Upper lobe of right lung (tissue), 1 donor: ENCODE measurements at places on chromosomes 16 and 17. TPM values are rescaled to one million over a fixed set of nuclear protein-coding genes. Genes with fewer than 3 reads are reported as not detected.
A peak's percentile ranks its signal among the peaks of the same experiment; 100 is the strongest.

The TP53TG3C gene
- not detected for total RNA-seq

The TSPAN10 gene
- 1.1 TPM for total RNA-seq

The DHX38 gene
- total RNA-seq, result 53.5 TPM

The MMP2 gene
- 353 TPM for total RNA-seq

- H3K27ac ChIP-seq, result no peak overlapping the region
- no peak for DNase-seq
Observed at GRCh38 chr17:59503500-59503899, 61.9 kb upstream of the DHX40 start.

DNA sequence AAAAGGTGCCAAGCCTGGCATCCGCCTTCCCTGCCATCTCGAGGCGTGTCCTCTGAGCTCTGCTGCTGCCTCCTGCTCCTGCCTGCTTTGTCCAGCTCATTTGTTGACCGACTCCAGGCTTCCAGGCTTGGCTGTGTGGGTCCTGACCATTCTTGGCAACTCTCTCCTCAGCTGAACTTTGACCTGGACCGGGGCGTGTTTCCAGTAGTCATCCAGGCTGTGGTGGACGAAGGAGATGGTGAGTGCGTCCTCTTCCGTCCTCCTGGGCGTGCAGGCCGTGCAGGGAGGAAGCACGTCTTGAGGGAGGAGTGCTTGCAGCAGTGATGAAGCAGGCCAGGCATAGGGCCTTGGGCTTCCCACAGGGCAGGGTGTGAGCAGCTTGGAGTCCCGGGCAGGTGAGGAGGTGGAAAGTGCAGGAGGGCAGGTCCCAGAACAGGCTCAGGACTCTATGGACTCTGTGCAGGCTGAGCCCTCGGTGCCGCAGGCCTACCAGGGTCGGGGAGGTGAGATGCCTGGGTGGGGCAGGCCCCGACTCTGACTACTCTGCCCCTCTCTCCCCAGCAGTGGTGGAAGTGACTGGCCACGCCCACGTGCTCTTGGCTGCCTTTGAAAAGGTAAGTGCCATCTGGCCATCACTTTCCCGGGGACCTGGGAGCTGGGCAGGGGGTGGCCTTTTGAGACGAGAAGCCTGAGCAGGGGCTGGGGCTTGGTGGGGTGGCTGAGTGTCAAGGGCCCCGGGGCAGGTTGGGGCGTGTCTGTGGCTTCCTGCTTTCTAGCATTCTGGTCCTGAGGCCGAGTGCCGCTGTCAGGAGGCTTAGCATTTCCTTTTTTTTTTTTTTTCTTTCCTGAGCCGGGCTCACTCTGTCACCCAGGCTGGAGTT, 28.6 kb upstream of the NUDT16L1 start:
- H3K36me3 ChIP-seq, result peaks cover 44% of the 10 kb centered on the region
- DNase-seq, result peak; percentile 81

GRCh38 chr17:52673791-52674190, 515.3 kb upstream of the CA10 start:
- no peaks in the 10 kb centered on the region for H3K36me3 ChIP-seq
- no peak for DNase-seq
- no peaks in the 10 kb centered on the region for H3K27me3 ChIP-seq
- no peak overlapping the region for H3K27ac ChIP-seq
- no peak overlapping the region for H3K4me3 ChIP-seq

GRCh38 chr17:1036171-1036844, 39.4 kb downstream of the TIMM22 start:
- H3K4me1 ChIP-seq, result peaks cover 12% of the 10 kb centered on the region
- H3K27me3 ChIP-seq, result no peaks in the 10 kb centered on the region
- no peak for DNase-seq
- H3K36me3 ChIP-seq, result peaks cover 7% of the 10 kb centered on the region
- H3K27ac ChIP-seq, result no peak overlapping the region

DNA sequence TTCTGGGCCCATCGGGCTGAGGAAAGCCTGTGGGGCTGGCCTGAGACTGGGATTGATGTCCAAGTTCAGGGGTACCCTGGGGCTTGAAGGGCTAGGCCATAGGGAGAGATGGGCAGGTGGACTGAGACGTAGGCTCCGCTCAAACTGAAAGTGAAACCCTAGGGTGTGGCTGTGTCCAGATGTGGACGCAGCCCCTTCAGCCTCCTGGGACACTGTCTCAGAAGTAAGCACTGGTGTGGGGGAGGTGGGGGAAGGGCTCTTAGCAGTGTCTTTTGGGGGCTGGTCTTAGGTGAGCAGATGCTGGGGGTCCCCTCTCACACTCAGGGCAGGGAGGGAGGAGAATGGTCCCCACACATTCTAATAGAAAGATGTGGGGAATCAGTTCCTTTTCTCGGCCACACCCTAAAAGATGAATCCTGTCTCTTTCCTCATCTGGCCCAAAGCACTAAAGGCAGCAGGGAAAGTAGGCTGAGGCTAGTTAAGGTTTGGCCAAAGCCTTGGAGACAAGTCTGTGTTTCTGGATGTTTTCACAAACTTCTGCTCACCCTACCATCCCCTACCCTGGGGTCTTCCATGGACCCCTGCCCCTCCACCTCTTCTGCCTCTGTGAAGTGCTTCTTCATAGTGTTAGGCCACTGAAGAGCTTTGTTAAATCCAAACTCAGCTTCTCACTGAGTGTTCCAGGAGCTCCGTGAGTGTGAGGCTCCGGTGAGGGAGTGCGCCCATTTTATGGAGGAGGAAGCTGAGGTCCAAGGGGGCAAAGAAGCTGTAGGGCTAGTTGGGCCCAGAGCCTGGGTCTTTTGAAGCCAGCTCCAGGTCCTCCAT, 5.6 kb downstream of the FMNL1 start:
- no peaks in the 10 kb centered on the region for H3K27me3 ChIP-seq
- H3K36me3 ChIP-seq, result no peaks in the 10 kb centered on the region
- peak overlapping the region; percentile 64 for H3K4me3 ChIP-seq
- H3K27ac ChIP-seq, result peak overlapping the region; percentile 81
- peaks cover 42% of the 10 kb centered on the region for H3K4me1 ChIP-seq
